ENCODE measurements at places on chromosomes 13 and 19.

- no peak for DNase-seq
These were observed 65.3 kb upstream of the ZNF681 start for GRCh38 chr19:23823952-23824389.

- DNase-seq = peak; percentile 37
These were observed 10.9 kb upstream of the CERS1 start for GRCh38 chr19:18906605-18907519.

DNA sequence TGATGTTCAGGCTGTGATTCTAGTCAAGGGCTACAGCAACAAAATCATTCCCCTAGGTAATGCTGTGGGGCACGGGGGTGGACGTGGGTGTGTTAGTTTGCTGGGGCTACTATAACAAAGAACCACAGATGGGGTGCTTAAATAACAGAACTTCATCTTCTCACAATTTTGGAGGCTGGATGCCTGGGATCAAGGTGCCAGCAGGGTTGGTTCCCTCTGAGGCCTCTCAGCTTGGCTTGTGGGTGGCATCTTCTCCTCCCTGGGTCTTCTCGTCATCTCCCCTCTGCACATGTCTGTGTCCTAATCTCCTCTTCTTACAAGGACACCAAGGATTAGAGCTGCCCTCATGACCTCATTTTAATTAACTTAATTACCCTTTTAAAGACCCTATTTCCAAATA is 114.9 kb downstream of the ESD start:
- no peak for DNase-seq

GRCh38 chr19:1873524-1874473 is 10.4 kb upstream of the KLF16 start:
- DNase-seq = peak; percentile 41

DNA sequence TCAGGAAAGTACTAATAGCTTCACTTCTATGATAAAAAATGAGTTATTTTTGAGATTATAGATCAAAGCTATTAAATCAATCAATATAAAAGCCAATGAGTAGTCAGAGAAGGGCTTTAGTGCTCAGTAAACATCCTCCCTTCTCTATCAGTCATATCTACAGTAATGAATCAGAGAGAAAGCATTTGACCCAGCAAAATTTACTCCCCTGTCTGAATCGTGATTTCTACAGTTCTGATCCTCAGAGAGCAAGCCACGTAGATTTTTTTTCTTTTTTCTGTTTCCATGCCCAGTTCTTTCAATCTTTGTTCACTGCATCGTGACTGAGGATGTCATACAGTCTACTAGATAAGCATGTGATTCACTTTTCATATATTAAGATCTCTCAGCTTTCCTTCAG is 16.2 kb upstream of the MBNL2 start:
- no peak for DNase-seq

DNA sequence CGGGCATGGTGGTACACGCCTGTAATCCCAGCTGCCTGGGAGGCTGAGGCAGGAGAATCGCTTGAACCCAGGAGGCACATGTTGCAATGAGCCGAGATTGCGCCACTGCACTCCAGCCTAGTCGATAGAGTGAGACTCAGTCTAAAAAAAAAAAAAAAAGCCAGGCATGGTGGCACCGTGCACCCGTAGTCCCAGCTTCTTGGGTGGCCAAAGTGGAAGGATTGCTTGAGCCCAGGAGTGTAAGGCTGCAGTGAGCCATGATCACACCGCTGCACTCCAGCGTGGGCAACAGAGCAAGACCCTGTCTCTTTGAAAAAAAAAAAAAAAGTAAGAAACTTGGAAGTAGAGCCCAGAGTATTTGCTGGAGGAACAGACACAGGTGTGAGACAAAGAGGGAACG is 27.7 kb downstream of the CCDC8 start:
- no peak for DNase-seq

DNA sequence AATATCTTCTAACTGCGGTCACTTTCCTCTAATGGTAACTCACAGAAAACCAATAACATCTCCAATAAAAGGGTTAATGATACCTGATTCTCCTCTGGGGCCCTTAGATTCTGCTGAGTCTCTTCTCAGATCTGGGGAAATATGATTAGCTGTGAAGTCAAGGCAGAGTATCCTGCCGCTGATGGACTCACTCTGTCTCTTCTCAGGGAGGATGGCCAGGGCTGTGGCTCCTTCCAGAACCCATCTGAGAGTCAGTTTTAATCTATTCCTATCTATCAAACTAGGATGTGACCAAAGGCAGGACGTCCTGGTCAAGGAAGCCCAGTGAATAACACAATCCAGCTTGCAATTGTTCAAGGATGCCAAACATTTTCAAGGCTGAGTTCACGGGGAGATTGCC is 109.8 kb downstream of the SLC10A2 start:
- no peak for DNase-seq

GRCh38 chr13:23637829-23638228 is 67.6 kb downstream of the TNFRSF19 start:
- no peak for DNase-seq

- DNase-seq = no peak
These were observed 66.3 kb downstream of the DNAJC3 start for GRCh38 chr13:95743192-95743591.

DNA sequence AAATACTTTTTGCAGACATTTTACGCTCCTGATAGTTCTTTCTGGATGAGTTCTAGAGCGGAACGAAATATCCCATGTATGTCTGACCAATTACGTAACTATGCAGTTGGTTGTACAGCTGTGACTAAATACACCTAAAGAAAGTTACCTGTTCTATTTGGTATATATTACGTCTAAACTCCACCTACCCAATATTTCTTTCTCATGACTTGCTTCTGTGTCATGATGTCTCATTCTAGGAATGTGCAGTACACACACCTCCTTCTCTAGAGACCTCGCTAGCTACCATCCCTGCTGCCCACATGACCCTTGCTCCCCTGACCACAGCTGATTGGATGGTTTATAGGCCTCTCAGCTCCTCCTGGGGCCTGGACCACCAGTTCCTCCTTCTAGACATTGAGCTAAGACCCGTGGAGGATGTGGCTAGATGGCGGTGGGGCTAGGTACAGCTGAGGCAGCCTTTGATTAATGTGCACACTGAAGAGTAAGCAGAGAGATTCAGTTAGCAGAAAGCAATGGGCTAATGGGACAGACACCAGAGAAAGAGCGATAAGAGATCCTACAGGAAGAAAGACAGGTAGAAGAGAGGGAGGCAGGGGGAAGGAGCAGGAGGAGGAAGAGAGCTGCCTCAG is 422.1 kb downstream of the COG6 start:
- no peak for DNase-seq

DNA sequence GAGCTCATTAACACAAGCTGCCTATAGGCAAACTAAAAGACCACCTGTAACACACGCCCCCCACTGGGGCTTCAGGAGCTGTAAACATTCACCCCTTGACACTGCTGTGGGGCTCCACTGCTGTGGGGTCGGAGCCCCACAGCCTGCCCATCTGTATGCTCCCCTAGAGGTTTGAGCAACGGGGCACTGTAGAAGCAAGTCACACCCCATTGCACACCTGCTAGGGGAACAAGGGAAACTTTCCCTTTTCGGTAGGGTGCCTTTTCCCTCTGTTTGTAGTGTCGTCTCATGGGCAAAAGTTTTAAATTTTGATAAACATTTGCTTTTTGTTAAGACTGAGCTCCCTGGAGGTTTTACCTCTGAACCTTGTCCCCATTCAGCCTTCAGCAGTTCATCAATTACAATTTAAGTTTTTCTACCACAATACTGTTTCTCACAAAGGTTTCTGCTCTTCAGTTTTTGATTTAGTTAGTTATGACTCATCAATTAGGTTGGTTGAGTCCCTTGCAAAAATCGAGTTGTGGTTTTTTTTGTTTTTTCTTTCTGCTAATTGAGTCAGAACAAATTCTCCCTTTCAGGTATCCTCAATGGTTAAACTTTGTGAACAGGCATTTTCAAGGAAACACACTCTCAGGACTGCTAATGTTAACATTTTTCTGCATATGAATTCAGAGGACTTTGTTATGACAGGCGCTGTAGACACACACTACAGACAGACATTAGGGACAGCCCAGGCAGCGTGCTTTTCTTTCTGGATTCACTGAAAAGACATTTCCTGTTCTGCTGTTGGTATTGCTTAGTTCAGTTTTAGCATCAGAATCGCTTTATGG is 35.1 kb downstream of the ZNF433 start:
- DNase-seq = no peak

DNA sequence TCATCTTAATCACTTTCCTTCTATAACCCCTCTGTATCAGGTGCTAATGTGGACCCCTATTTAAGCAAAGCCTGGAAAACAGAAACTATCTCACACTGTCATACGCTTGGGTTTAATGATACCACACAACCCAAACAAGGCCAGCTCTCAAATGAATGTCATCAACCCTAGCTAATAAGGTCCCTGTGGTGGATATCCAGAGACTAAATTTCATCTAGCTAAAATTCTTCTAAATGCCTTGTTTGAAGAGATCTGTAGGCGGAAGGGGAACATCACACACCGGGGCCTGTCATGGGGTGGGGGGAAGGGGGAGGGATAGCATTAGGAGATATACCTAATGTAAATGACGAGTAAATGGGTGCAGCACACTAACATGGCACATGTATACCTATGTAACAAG is 95.5 kb downstream of the FOXO1 start:
- no peak for DNase-seq

- no peak for DNase-seq
These were observed 6.6 kb downstream of the ISOC2 start for GRCh38 chr19:55454787-55455243.

DNA sequence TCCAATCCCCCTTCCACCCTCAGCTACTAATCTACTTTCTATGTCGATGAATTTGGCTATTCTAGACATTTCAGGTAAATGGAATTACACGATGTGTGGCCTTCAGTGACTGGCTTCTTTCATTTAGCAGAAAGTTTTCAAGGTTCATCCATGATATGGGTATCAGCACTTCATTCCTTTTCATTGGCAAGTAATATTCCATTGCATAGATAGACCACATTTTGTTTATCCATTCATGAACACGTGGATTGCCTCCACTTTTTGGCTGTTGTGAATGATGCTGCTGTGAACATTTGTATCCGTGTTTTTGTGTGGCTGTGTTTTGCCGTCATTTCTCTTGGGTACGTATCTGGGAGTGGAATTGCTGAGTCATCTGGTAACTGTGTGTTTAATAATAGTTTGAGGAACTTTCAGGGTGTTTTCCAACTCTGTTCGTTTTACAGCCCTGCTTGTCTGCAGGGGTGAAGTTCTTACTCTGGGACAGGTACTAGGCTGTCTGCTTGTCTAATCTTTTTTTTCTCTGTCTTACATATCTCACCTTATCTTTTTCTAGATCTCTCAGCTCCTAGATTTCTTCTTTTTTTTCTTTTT is 32.5 kb downstream of the MARK4 start:
- no peak for DNase-seq

DNA sequence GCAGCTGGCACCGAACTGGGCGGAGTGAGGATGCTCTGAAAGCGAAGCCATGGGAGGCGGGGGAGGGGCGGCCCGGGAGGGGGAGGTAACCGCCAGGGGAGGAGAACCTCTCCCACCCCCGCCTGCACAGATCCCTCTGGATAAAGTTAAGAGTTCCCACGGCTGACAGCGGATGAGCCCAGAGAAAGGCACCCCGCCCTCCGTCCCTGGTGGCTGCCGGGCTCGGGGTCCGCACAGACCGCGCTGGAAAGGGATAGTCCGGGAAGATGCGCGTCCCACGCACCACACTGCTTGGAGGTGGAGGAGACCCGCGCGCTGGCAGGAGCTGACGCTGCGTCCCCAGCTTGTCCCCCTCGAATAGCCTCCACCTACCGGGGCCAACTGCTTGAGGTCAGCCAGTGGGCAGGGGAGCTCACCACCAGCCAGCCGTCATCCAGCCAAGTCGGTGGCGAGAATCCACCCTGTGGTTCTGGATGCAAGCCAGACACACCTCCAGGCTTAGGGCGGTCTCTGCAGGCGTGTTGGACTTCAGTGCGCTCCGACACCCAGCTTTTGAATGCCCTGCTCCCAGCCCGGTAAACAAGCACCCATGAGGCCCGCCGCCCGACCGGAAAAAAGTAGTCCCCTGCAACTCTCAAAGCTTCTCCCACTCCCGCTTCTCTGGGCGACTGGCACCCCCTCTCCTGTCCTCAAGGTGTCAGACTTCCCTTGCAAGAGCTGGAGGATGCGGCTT is at the start of gene TRPC4:
TSS of gene TRPC4 (minus strand) at position 17 of the 733 bp plus-strand sequence. CDS start 86,439 bp downstream, outside the sequence.
- no peak for DNase-seq

DNA sequence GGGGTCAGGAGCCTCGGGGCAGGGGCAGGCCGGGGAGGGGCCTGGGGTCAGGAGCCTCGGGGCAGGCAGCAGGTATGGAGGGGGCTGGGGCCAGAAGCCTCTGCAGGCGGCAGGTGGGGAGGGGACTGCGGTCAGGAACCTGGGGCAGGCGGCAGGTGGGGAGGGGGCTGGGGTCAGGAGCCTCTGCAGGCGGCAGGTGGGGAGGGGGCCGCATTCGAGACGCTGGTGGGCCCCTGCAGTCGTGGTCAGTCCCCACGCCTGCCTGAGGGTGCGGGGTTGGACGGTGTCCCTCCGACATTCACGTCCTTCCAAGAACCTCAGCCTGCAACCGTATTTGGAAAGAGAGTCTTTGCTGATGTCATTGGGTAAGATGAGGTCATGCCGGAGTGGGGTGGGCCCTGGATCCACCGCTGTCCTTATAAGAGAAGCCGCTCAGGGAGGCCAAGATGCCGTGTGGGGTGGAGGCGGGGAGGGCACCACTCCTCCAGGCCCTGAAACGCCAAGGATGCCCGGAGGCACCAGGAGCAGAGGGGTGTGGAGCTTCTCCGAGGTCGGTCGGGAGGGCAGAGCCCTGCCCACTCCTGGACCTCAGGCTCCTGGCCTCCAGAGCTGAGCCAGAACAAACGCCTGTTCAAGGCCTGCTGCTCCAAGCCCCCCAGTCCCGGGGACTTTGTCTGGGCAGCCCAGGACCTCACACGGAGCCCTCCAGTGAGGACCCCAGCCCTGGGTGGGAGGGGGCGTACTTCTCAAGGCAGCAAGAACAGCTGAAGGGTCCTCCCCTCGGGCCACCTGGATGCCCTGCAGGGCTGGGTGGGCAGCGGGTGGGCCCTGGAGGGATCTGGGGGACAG is 30.1 kb downstream of the PIP5K1C start:
- DNase-seq = no peak

DNA sequence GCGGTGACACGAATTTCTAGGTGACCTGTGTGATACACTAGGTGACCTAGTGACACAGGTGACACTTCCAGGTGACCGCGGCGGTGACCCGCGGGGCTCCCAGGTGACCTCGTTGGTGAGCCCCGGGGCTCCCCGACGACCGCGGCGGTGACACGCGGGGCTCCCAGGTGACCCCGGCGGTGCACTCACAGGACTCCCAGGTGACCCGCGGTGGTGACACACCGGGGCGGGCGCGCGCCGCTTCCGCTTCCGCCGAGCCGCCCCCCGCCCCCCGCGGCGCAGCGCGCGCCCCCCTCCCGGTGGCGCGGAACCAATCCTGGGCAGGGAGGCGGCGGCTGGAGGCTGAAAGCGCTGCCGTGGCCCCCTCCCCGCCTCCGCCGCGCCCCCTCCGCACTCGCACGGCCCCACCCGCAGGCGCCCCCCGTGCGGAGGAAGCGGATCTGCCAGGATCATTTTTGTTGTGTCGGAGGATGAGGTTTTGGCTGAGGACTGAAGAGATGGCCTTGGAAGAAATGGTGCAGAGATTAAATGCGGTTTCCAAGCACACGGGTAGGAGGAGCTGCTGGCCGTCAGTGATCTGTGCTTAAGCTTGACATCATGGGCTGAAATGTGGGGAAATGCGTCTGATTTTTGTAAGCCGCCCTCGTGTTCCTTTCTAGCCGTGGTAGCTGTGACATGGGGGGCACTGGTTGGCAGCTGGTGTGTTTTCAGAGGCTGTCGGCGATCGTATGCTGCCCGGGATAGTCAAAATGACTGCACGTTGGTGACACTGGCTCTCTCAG is at the start of gene MCF2L:
TSS of gene MCF2L (plus strand) at position 305 of the 782 bp plus-strand sequence. CDS start at position 471, 166 bp downstream.
- no peak for DNase-seq

Measured in C1 segment of cervical spinal cord (tissue), 14 donors.